Mammary epithelial cell (primary cell): ENCODE measurements at places on chromosomes 2 and 18. TPM values are rescaled to one million over a fixed set of nuclear protein-coding genes. Genes with fewer than 3 reads are reported as not detected.

The MROH2A gene
- not detected in 2 replicates for total RNA-seq

The AKAIN1 gene
- total RNA-seq, result not detected

The KCNG2 gene
- not detected in 2 replicates for total RNA-seq

The YWHAQ gene
- total RNA-seq, result 392 and 442 TPM in 2 replicates

The GDF7 gene
- not detected in 2 replicates for total RNA-seq

The GKN1 gene
- total RNA-seq, result not detected

The SCYGR8 gene
- not detected for total RNA-seq

The IL36B gene
- total RNA-seq, result not detected

The CHRNG gene
- total RNA-seq, result not detected

The GALNT5 gene
- 17.1 and 33.7 TPM in 2 replicates for total RNA-seq

The MERTK gene
- 0.19 and 0.48 TPM in 2 replicates for total RNA-seq

The FEV gene
- total RNA-seq, result not detected in 2 replicates

The STON1 gene
- 2.5 TPM for total RNA-seq

The OR6B2 gene
- total RNA-seq, result not detected

The FOXD4L1 gene
- 0.33 TPM for total RNA-seq
